ENCODE measurements at places on chromosomes 3 and 15.

DNA sequence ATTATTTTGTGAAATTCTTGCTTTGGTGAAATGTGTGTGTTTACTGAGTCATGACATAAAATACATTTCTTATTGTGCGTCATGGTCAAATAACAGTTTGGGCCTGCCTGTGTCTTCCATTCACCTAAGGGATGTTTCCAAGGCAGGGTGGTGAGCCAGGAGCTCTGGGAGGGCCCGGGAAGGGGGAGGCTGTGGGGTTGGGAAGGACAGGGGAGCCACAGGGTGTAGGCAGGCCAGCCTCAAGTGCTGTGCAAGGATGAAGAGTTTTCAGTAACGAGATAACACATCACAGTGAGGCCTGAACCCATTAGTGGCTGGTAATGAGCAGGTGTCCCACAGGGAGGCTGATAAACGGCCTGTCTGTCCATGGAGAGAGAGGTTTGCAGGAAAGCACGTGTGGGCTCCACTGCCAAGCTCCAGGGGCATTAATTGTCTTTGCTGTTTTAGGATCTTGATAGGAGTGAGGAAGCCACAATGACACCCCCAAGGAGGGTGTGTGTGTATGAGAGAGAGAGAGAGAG lies 35.6 kb upstream of the SEC13 start:
- DNase-seq, result no peak

- DNase-seq, result no peak
These were observed 221.2 kb downstream of the IGSF11 start for GRCh38 chr3:118813472-118813871.

DNA sequence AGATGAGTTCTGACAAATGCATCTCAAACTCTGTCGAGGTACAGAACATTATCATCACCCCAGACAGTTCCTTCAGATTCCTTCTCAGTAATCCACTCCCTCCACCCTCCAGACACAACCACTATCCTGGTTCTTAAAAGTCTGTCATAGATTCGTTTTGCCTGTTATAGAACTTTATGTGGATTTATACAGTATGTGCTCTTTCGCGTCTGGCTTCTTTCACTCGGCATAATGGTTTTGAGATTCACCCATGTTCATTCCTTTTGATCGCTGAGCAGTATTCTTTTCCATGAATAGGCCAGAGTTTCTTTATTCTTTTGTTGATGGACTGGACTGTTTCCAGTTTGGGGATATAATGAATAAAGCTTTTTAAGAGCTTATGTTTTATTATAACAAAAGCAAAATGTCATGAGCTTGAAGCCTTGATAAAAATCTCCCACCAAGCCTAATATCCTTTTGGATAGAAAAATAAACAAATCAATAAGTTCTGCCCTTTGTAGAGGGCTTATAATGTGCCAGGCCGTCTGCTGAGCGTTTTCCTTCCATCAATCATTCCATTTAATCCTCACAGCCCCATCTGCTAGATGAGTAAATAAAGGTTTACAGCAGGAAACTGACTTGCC lies 21.3 kb upstream of the RFTN1 start:
- no peak for DNase-seq

GRCh38 chr15:71384501-71384900 lies 269.2 kb downstream of the THSD4 start:
- DNase-seq, result no peak

- no peak for DNase-seq
These were observed 183.3 kb upstream of the EPHA6 start for GRCh38 chr3:96631050-96631449.

DNA sequence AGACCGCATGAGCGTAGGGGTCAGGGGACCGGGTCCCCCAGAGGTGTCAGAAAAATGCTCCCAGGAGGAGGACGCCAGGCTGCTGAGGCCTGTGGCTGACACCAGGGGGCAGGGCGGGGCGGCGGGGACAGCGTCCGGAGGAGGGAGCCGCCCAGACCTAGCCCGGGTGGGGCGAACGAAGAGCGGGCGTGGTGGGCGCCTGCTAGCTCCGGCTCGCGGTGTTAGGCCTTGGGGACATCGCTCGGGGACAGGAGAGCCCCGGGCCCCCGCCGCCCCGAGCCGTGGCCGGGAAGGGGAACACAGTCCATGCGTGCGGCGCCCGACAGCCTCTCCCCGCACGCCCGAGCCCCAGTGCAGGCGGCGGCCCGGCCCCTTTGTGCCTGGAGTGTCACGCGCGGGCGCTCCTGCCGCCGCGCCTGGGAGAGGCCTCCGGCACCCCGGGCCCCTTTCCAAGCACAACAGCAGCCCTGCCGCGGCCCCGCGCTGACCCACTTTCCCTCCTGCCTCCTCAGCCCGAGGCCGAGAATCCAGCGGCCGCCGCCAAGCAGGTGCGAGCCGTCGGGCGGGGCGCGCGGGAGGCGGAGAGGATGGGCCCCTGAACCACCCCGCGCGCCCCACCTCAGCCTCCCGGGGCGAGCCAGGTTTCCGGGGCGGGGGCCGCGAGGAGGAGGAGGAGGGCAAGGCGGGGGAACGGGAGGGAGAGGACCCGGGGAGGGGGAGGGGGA lies 111.0 kb upstream of the KLF13 start:
- peak; percentile 90 for DNase-seq

DNA sequence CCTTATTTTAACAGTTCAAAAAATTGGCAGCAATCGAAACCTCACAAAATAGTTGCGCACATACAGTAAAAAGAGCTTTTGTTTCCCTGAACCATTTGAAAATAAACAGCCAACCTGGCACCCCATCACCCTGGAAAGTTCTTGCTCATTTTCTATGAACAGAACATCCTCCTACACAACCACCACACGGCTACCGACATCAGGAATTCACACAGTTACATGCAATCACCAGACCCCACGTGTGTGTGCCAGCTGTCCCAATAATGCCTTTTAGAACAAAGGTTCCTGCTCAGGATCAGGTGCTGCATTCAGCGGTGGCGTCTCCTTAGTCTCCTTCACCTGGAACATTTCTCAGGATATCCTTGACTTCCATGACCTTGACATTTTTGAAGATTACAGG lies 186.5 kb downstream of the KLF13 start:
- DNase-seq, result no peak

DNA sequence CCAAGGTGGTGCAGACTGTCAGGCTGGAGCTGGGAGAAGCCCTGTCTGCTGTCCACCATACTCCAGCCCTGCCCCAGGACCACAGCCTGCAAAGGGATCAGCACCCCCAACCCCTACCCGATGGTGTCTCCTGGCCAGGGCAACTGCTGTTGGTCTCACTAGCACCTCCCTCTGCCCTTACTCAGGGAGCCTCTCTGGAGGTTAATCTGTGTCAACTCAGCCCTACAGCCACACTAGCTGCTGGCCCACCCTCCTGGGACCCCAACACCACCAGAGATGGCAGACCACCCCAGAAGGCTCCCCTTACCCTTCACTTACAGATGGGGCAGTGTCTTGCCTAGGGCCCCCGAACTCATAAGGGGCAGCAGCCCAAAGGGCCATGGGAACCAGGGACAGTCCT lies 65.2 kb downstream of the TLE3 start:
- DNase-seq, result no peak

DNA sequence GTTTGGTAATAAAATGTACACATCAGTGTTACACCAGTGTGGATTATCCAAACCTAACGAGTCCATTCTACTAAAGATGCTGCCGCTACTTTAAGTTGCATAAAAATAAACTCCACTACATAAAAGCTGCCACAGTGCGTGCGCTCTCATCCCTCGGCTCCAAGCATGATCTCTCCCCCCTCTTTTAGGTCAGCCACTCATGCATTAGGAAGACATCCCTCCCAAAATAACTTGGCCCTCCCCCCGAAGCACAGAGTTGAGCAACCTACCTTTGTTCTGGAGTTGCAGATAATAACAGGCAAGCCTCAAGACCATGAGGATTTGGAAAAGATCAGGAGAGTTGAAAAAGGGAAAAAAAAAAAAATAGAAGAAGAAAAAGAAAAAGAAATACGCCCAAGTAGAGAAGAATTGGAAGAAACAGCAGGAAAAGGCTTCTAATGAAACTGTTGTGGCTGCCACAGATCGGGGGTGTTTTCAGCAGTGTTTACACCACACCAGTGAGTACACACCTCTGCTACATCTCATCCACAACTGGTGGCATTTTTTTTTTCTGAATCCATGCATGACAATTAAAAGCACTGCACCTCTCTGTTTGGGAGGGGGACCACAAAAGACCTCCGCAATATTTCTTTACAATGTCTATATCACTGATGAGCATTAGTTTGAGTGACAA lies 339.2 kb downstream of the FOXP1 start:
- DNase-seq, result no peak

- DNase-seq, result no peak
These were observed 70.4 kb upstream of the TAMM41 start for GRCh38 chr3:11917051-11917450.

- no peak for DNase-seq
These were observed 71.6 kb downstream of the ADCY5 start for GRCh38 chr3:123377243-123377740.

GRCh38 chr3:196971094-196971698 lies 2.6 kb upstream of the PIGZ start:
- DNase-seq, result no peak

GRCh38 chr15:91243826-91244225 lies 143.8 kb downstream of the SV2B start:
- no peak for DNase-seq

DNA sequence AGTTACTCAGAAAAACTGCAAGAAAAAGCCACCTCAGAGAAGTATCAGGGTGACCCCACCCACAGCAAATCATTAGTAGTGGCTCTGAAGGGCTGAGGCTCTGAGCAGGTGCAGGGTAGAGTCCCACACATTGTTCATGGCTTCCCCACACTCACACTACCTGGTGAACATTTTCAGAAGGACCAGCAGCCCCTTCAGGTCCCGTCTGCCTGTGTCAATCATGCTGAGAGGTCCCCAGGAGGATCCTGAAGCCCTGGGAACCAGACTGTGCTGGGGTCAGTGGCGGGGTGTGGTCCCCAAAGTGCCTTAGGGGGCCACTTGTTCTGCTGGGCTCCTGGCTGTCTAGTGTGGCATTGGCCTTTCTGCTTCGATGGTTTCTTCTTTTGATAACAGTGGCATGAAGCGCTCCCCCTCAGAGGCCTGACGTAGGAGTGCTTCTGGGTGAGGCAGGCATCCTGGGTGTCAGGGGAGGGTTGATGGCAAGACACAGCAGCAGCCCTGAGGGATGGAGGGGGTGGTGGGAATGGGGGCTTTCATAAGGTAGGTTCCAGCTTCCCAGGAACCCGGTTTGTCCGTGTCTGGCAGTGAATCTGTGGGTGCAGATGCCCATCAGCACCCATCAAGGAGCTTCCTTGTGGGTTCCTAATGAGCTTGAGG lies 19.0 kb upstream of the FANCD2 start:
- DNase-seq, result no peak

DNA sequence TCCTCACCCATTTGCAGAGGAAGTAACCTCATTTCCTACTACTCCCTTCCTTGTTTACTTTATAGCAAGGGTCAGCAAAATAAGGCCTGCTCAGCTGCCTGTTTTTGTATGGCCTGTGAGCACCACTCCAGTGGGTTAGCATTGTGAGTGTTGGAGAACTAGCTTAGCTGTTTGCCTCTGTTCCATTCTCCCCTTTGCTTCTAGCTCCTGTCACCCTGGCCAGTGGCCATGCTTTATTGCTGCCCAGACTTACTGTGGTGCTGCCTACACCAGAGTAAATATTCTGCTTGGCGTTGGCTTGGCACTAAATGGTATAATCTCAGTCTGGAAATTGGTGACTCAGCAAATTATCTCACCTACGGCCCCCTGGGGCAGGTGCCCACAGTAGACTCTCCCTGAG lies 8.8 kb downstream of the PDCD6IP start:
- no peak for DNase-seq

GRCh38 chr3:135516143-135516542 lies 449.4 kb upstream of the PPP2R3A start:
- DNase-seq, result no peak
